Muscle of arm (tissue), 14 donors: ENCODE measurements at places on chromosomes 5 and 9. TPM values are rescaled to one million over a fixed set of nuclear protein-coding genes. Genes with fewer than 3 reads are reported as not detected.

Gene PCDHGA11
- polyA plus RNA-seq: 2.7 TPM

DNA sequence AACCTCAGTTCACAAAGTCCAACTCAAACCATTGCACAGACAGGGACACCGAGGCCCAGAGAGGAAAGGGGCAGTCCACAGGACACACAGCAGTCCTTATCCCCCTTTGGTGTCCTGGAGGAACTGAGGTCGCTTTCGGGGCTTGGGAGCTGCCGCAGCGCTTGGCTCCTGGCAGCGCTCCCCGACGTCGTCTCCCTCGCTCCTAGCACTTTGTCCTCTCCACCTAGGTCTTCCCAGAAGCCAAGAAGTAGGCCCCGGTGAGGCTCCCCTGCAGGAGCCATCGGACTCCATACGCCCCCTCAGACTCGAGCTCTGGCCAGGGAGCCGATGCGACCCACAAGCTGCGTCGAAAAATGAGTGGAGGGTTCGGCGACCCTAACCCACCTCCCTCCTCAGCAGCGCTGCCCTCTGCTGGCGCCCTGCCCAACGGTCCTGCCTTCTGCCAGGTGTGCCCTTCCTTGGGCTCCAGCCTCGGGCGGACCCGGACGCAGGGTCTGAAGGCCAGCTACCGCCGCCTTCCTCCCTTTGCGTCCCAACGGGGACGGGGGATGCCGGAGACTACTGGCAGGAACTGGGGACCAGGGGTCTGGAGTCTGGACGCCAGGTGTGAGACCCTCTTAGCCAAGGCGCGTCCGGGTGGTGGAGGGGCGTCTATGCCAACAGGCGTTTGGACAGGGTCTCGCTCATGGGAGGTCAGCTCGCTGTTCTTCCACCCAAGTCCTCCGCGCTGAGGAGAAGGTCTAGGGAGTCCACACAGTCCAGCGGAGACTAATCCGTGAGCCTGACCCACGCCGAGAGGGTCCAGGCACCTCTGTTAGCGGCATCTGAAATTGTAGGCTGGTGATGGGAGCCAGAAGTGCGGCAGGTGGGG, 2.1 kb upstream of the PRDM12 start:
- DNase-seq: no peak

DNA sequence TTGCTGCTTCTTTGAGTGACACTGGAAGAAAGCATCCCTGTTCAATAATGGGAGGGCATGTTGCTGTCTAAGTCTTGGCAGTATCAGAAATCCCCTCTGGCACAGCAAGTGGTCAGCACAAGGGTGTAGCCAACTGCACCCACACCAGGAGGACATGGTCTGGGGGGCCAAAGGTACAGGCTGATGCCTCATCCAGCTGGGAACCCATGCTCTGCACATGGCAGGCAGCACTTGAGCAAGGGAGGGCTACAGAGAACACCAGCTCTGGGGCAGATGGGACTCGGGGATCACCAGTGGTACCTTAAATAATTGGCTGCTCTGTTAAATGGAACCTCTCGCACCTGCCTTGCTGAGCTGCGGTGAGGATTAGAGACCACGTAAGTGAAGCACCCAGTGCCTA, 265.2 kb downstream of the SYK start:
- DNase-seq: no peak

DNA sequence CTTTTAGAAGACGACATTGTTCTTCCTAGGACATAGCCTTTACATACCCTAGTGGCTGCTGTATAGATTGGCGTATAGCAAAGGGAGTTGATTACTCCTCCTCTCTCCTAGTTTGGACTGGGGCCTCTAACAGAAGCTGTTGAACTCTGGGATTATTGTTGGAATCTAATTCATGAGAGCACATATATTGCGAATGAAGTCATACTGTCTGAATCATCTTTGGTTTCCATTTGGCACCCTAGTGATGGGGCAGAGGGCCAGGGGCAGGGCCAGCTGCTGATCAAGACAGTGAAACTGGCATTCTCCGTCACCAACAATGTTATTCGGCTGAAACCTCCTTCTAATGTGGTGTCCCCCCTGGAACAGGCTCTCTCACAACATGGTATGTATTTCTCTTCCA, 40.3 kb downstream of the NUP188 start:
- DNase-seq: peak; percentile 51

DNA sequence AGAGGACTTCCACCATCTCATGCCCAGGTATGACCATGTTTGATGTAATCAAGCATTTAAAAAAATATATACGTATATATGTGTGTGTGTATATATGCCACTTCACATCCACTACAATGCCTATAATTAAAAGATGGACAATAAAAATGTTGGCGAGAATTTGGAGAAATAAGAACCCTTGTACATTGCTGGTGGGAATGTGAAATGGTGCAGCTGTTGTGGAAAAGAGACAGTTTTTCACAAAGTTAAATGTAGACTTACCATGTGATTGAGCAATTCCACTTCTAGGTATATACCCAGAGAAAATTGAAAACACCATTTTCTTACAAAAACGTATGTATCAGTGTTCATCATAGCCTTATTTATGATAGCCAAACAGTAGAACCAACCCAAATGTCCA, 229.2 kb upstream of the WWC1 start:
- DNase-seq: no peak

GRCh38 chr5:111236995-111237394, 12.8 kb downstream of the CAMK4 start:
- DNase-seq: no peak

DNA sequence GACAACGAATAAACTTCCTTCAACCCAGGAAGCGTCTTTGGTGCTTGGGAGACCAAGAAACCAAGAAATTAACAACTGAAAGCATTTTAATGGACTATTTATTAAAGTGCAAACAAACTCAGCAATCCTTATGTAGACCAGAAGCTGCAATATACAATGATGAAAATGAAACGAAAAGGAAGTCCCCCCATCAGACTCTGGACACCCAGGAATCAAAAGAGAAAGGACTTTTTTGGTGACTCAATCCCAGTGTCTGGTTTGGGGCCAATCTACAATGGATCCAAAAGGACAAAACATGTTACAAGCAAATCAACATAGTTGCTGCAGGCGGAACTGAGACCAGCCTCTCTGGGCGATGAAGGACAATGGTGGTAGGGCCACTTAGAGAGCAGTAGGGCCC, 39.5 kb downstream of the C9orf152 start:
- DNase-seq: no peak

GRCh38 chr5:42948961-42949347, 91.2 kb downstream of the ANXA2R start:
- no peak for DNase-seq

DNA sequence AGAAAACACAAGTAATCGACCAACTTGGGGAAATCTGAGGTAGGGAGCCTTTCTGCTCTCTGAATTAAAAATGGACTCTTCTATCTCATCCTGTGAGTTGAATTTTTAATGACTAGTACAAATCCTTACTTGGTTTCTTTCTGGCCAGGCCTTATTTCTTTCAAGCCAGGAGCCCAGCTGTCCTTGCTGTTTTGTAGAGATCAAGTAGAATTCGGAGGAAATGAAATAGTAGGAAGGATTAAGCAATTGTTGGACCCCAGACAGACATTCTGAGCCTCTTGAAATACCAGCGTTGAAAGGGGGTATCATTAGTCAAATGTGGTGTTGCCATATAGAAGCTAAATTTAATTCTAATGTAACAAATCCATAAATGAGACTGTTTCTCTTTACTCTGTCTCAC, 53.7 kb upstream of the SMIM15 start:
- DNase-seq: no peak

DNA sequence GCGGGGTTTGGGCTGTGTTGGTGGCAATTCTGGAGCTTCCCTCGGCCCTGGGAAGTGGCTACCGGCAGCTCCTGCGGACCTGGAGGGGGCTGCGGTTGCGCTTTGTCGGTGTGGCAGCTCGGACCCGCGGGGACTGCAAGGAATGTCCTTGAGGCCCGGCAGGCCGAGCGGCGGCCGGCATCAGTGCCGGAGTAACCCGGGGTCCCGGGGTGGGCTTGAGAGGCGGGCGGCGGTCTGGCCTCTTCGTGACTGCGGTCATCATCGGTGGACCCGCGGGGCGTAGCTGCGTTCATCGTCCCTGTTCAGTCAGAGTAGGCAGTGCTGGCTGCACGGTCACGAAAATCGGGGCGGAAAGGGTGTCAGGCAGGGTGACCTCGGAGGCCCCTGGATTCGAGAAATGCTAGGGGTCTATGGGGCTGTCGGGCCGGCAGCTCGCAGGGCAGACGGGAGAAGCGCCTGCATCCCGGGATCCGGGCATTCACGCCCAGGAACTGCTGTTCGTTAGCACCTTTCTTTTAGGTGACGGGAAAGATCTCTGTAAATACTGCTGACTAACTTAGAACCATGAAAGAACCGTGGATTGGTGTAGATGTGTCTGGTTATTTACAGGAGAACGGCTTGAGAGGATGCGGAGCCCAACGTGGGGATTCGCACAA, 474 bp downstream of the HMGCR start:
- peak; percentile 38 for DNase-seq
